ENCODE measurements at places on chromosomes 7 and 10.

DNA sequence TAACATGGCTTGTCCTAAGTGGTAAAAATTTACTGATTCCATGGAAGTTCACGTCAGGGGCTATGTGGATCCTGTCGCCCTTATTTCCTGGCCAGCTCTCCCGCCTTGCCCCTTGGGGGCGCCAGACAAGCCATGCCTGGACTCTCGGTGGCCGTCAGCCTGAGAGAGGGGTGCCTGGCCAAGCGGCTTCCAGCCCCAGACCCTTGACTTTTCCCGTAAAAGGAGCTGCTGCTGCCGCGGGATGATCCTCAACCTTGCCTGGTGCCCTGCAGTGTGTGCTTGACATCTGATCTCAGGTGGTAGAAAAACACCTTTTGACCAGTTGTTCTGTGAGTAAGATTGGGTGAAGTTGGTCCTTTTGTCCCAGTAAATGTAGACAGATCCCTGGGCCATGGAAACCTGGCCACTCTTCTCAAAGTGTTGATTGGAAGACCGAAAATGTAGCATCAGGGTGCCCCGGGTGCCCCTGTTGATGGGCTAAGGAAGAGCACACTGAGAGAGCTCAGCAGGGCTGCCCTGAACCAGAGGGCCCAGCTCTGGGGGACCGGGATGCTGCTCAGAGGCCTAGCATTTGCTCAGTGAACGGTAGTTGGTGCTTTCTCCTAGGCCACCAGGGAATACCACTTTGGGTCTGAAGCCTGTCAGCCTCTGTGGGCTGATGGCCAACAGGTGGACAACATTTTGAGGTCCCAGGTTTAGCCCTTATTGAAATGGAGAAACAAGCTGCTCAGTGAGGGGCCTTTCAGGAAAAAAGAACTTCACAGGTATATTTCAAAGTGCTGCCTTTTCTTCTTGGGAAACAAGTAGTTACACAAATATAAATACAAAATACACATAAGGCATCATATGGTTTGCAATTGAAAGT is 162.5 kb downstream of the LRMDA start:
- DNase-seq: no peak

- no peak for DNase-seq
These were observed 16.3 kb upstream of the ABLIM1 start for GRCh38 chr10:114674346-114674745.

DNA sequence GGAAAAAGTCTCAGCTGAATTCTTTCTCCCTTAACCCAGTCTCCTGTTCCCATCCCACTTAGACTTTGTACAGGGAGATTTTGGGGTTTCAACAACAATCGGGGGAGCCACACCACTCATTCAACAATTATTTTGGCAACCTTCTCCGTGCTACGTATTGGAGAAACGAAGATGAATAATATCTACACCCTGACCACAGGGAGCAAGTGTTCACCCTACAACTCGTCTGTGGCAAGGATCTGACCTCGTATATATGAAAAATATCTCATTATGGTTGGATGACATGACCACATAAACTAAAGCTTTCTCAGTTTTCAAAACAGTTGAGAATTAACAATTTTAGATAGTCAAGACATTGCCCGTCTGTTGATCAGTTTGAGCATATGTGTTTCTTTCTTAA is 302.1 kb downstream of the CACNA2D1 start:
- no peak for DNase-seq

- no peak for DNase-seq
These were observed 15.6 kb upstream of the AKR1C3 start for GRCh38 chr10:5078547-5079180.

- DNase-seq: no peak
These were observed 21.8 kb upstream of the MDFIC start for GRCh38 chr7:114900127-114900526.

DNA sequence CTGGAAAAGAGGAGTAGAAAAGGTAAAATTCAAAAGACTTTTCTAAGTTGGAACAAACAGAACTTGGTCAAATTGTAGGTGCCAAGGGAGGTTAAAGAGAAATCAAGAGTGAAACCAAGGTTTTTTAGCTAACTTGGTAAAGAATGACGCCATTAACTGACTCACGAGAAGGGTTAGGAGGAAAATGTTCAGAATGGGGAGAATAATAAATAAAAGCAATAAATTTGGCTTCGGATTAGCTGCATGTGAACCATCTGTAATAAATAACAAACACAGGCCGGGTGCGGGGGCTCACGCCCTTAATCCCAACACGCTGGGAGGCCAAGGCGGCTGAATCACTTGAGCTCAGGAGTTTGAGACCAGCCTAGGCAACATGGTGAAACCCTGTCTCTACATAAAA is 71.9 kb upstream of the SRRM3 start:
- no peak for DNase-seq

- DNase-seq: peak; percentile 17
These were observed 246.7 kb downstream of the ETV1 start for GRCh38 chr7:13742811-13743210.

DNA sequence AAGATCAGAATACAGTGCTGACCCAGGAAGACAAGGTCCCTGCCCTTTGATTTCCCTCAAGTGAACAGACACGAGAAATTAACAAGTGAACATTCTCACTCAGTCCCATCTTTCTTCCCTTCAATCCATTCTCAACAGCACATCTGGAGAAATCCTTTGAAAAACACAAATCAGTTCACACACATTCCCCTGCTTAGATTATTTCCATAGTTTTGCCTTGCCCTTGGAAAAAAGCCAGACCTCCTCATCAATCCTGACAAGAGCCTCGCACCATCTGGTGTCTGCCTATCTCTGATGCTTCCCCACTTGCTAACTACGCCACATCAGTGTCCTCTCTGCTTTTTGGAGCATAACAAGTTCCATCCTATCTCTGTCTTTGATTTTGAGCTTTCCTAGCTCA is 94.4 kb upstream of the KIAA1217 start:
- no peak for DNase-seq

- no peak for DNase-seq
These were observed 20.3 kb downstream of the H2AZ2 start for GRCh38 chr7:44827567-44827966.

DNA sequence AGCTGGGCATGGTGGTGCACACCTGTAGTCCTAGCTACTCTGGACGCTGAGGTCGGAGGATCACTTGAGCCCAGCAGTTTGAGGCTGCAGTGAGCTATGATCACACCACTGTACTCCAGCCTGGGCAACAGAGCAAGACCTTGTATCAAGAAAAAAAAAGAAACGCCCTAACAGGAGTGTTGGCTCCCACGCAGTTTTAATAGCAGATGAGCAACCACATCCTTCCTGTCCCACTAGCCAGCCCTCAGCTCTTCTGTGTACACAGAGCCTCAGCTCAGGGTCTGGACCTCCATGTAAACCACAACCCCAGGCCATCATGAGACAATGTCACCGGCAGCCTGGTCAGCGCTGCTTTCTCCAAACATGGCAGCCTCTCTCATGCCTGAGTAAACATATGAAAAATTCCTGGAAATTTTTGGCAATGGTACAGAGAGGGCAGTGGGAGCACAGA is 108.2 kb downstream of the PIP4K2A start:
- peak; percentile 68 for DNase-seq

GRCh38 chr7:92464515-92464914 is 13.2 kb downstream of the ERVW-1 start:
- no peak for DNase-seq

DNA sequence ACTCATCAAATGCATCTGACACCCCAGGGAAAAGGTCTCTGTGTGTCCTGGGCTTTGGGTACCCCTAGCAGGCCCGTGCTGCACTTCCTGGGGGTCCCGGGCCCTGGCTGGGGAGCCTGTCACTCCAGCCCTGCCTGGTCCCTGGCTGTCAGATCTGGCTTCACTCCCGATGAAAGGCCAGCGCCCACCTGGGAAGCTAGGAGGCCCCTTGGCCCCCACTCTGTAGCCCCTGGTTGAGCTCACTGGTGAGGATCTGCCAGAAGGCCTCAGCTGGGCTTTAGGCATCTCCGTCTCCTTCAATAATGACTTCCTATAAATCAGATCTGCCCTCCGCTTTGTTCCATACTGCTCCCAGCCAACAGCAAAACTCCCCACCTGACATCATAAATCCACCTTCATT is 64.0 kb downstream of the GOLGA7B start:
- no peak for DNase-seq

- no peak for DNase-seq
These were observed 161.5 kb downstream of the CREB5 start for GRCh38 chr7:28573651-28574301.

- DNase-seq: no peak
These were observed 94.2 kb downstream of the CDK14 start for GRCh38 chr7:90690159-90690858.

DNA sequence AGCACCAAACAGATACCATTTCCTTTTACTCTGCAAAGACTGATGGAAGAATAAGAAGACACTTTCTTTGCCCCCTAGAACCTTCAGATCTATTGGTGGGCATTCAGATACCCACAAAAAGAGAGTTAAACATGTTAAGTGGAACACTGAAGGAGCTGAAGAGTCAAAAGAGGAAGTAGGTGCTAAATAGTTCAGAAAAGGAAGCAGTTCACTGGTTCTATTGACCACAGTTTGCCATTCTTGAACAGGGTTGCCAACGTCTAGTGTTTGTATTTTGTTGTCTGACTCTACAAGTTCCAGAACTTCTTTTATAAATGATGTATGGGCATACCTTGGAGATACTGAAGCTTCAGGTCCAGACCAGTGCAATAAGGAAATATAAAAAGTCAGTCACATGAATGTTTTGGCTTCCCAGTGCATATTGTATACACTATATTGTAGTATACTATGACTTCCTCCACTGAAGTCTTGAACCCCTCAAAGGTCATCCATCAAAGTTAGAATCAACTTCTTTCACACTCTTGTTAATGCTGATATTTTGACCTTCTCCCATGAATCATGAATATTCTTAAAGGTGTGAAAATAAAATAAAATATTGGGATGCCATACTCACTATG is 47.5 kb upstream of the AGR3 start:
- DNase-seq: no peak

DNA sequence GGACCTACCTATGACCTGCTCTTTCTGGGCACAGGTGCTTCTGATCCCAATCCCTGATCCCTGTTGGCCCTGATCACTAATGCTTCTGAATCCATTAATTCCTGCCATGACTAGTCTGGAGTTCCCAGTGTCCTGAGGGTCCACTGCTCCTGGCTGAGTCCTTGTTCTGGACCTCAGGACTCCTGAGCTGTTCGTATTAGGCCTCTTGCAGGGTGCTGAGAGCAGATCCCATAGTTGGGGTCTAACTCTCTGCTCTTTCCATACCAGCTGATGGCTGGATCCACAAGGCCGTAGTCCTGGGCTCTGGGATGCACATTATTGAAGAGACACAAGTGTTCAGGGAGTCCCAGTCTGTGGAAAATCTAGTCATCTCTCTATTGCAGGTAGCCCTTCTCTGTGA is 7.0 kb downstream of the MRPL43 start:
- no peak for DNase-seq

- no peak for DNase-seq
These were observed 384.8 kb downstream of the DNAJB6 start for GRCh38 chr7:157721468-157722136.
